ENCODE measurements at places on chromosomes 5 and 9.

GRCh38 chr5:178407646-178408045 lies 175.0 kb upstream of the PHYKPL start:
- DNase-seq: no peak

DNA sequence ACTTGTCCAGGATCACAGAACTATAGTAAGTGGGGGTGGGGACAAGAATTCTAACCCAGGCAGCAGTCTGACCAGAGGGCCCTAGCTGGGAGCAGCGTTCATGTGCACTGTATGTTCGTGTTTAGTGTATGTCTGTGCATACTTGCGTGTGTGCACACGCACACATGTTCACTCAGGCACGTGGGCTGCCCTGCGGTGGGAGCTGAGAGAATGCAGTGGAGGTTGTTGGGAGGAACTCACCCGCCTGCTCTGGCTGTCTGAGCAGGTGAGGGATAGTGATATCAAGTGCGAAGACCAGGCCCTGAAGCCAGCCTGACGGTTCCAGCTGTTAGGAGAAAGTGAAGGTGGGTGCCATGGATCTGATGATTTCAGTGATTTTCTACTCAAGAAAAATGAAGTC lies 942 bp downstream of the DCANP1 start:
- no peak for DNase-seq

- no peak for DNase-seq
Measured at GRCh38 chr5:60943624-60944023, 1.2 kb downstream of the ERCC8 start.

GRCh38 chr9:125913551-125913950 lies 166.4 kb downstream of the PBX3 start:
- no peak for DNase-seq

DNA sequence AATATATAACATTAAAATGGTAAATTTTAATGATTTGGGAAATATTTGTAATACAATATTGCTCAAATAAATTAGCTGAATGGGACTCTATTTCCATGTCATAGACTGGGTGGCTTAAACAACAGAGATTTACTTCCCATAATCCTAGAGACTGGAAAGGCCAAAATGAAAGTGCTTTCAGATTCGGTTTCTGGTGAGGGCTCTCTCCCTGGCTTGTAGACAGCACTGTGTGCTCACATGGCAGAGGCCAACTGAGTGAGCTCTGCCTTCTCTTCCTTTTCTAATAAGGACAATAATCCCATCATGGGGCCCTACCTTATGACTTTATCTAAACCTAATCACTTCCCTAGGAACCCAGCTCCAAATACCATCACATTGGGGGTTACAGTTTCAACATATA lies 196.2 kb downstream of the MARCHF11 start:
- DNase-seq: no peak

DNA sequence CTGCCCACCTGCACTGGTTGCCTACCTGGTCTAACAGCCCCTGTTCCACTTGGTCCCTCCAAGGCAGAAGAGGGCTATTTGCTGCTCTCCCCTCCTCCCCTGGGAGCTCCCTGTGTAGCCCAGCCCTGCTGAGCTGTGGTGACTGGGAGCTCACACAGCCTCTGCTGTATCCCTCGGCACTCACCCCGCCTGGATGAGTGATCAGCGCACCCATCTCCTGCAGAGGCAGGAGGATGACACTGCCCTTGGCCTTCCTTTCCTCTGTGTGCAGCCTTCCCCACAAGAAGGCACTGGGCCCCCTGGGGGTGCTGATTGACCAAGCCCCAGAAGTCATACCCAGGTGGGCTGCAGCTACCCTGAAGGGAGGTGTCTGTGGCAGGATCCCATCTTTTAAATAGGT lies 134.2 kb downstream of the ADAMTS2 start:
- DNase-seq: peak; percentile 31

DNA sequence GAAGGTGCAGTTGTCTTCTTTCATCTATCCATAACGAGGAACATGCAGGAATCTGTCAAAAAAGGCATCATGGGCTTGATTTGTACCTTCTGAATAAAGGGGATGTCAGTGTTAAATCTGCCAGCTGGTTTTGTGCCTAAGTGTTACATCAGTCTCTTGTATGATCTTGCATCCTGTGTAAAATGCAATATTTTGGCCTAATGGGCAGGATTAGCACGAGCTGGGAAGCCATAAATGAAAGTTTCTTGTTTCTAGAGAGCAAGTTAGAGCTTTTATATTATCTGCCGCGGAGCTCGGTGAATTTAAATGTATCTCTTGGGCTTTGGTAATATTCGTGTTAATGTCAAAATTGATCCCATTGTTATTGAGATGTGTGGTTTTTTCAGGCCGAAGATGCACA lies 526.1 kb upstream of the WWC1 start:
- no peak for DNase-seq

- DNase-seq: no peak
Measured at GRCh38 chr9:79264041-79264440, 307.7 kb upstream of the TLE4 start.

DNA sequence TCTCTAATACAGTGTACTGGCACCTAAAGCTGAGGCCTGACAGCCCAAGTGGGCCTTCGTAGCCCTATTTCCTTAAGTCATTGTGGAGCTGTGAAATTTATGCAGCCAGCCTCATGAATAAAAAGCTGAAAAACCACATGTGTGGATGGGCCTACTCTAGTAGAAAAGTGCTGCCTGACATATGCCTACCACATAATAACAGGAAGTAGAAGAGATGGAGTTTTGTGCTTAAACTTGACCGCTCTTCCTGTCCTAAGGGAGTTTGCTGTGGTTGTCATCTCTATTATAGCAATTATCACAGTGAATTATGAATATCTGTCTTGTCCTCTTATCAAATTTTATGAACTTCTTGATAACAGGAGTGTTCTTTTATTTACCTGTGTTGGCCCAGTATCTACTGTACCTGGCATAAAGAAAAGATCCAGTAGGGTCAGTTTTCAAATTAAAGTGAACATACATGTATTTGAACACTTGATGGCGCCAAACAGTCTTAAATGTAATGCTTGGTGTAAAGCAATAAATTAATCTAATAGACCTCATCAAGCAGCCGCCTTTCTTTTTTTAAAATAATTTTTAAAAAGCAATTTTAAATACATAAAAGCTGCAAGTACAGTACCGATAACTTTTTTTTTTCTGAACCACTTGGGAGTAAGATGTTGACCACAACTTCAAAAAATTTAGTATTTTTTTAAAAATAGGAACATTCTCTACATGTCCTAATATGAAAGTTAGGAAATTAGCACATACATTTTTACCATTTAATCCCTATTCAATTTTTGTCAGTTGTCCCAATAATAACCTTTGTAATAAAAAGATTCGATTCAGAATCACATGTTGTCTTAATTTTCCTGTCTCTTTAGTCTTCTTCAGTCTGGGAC lies 51.0 kb downstream of the FKTN start:
- peak; percentile 45 for DNase-seq

DNA sequence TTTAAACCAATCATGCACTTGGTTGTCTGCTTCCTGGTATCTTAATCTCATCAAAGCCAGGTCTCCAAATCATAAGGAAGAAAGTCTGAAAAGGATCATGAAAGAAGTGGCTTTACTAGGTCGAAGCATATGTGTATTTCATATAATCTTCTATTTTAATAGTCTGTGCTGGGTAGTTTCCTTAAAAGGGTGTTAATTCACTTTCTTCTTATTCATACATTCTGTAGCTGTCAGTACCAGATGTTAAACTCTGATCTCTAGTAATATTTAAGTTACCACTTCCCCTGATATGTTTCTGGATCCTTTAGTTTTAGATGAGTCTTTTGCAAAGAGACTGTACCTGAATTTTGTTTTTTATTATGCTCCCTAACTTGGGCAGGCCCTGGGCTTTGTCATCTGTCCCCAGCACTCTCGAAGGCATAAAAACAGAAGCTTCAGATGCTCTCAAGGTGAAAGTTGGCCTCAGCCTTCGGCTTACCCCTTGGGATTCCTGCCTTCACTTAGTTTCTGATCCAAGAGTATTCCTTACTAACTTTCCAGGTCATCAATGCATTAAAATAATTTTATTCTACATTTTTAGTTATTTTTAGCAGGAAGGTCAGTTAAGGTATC lies 15.0 kb upstream of the LNPEP start:
- DNase-seq: no peak

- peak; percentile 1 for DNase-seq
Measured at GRCh38 chr9:126155756-126156664, 170.6 kb upstream of the MVB12B start.

DNA sequence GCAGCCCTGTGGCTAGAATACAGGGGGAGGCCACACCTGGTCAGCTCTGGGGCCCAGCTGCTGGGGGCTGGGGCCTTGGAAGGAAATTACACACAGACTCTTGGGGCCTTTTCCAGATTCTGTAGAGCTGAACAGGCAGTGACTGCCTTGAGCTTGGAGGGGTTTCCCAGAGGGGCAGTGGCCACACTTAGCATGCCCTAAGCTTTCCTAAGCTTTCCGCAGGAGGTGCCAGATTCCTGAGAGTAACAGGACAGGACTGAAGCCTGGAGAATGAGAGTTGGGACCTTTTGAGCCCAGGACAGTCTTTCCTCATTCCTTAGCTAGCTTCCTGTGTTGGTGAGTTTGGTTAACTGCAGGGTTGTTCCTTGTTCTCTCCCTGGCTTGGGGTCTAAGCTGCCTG lies 1.4 kb downstream of the TBC1D13 start:
- no peak for DNase-seq

GRCh38 chr5:56191656-56192055 lies 41.5 kb downstream of the ANKRD55 start:
- DNase-seq: no peak

DNA sequence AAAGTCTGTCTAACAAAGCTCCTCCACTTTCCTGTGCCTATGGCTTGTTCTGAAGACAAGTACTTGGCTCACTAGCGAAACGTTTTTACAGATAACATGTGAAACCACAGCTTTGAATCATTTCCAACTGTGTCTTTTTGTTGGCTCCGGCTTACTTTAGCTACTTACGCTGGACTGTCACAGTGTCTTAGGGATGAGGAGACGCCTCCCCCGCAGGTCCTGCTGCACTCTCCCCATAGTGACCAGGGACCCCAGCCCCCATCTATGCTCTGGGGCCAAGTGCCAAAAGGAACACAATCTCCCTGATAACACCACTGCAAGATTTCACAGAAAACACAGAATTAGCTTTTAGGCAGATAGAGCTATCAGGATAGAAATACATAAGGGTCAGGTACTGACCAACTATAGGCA lies 219.1 kb downstream of the ADAMTS6 start:
- DNase-seq: peak; percentile 47

DNA sequence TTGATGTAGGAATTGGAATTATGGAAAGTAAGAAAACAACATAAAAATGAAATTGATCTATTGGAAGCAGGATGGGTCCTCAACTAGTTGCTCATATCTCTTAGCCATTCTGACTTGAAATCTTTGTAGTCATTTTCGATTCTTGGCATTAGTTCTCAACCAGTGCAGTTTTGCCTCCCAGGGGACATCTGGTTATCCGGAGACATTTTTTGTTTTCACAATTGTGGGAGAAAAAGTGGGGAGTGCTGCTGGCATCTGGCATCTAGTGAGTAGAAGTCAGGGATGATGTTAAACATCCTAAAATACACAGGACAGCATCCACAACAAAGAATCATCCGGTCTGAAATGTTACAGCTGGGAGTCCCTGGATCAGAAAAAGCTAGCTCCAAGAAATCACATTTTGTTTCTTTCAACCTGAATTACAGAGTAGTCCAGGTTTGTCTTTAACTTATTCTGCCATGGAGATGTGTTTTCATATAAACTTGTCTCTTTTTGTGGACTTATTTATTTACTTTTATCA lies 74.9 kb downstream of the FBXL7 start:
- no peak for DNase-seq

- DNase-seq: peak; percentile 80
Measured at GRCh38 chr5:34522599-34523386, 133.3 kb upstream of the RAI14 start.

DNA sequence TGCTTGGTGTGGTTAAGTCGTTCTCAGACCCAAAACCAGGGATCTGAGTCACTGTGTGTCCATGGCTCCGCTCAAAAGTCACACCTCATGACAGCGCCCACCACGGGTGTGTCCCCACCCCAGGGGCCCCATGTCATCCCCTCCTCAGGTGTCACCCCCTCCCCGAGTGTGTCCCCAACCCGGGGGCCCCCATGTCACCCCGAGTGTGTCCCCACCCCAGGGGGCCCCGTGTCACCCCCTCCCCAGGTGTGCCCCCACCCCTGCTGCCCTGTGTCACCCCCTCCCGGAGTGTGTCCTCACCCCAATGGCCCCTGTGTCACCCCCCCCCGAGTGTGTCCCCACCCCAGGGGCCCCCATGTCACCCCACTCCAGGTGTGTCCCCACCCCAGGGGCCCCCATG lies 5.1 kb downstream of the LRRC14B start:
- DNase-seq: no peak

All from GM03348 (cell line).